LNCaP clone FGC (cell line): ENCODE measurements at places on chromosomes 2 and 18.

- no peak for DNase-seq
Observed at GRCh38 chr2:61456070-61456745, 14.7 kb downstream of the USP34 start.

DNA sequence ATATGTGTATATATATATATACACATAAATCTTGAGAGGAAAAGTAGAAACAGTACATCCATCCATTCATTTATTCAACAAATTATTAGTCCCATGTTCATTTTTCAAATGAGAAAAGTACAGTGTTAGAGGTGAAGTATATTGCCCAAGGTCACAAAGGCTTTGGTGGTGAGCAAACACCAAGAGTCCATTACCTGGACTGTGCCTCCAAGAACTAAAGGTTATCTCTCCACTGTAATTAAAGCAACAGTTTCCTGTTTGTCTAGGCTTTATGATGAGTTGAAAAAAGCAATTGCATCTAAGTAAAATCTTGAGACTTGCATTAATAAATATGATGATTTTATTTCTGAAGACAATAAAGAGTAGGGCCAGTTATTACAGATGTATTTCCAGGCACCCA lies 44.7 kb upstream of the EPB41L3 start:
- DNase-seq, result no peak

GRCh38 chr2:120798567-120799247 lies 63.0 kb downstream of the GLI2 start:
- no peak for DNase-seq

DNA sequence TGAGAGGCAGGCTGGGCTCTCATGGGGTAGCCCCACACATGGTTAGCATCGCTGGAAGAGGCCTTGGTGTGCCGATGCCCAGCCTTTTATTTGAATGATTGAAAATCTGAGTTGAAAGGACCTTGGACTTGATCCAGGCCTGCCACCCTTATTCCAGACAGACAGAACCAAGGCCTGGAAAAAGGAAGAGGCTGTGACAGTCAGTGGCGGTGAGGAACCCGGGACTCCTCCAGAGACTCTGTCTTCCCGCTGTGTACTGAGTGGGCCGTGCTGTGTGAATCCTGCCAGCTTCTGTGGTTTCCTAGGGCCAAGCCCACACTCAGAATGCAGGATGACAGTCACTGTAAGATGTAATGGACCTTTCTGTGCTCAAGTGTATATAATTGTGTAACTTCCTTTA lies 218.5 kb downstream of the LDLRAD4 start:
- no peak for DNase-seq

DNA sequence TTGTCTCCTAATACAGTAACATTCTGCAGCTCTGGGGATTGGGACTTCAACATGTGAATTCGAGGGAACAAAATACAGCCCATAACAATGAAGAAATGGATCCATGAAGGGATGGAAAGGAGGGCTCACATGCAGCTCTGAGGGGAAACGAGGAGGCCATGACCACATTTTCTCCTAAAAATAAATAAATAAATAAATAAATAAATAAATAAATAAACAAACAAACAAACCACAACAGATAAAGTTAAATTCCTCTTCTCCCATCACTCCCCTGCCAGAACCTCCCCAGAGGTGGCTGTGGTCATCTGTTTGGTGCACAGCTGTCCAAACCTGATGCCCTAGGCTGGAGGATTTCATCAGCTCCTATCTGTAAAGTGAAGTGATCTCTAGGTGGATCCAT lies 42.7 kb downstream of the MAL start:
- no peak for DNase-seq

DNA sequence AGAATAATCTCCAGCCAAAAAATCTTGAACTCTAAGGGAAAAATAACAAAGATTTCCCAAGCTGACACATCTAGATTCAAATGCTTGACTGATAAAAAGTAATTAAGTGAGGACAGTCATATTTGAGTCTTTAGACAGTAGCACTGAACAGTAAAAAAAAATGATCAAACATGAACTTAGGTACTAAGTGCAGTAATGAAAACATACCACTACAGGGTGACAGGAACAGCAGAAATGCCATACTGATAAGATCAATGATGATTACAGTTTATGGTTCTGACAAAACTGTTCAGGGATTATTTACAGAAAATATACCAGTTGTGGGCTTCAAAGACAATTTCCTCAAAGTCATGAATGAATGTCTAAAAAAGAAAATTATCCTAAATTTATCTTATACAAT lies 80.3 kb downstream of the OSBPL1A start:
- DNase-seq, result no peak

GRCh38 chr2:217489145-217489960 lies 513.4 kb downstream of the TNS1 start:
- DNase-seq, result no peak

DNA sequence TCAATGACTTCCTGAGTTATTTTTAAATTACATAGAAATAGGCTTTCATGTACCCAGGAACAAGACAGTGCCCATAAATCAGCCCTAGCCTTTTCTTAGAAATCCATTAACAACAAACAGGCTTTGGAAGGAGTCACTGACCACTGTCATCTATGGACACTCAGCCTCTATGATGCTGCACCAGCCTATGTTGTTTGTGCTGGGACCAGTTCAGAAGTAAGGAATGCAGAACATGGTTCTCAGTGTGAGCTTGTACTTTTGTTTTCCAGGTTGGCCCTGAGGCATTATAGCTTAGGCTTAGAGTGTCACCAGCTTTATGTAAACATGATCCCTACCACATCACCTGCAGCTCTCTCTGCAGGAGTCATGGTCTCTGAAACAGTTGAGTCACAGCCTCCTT lies 335.7 kb upstream of the CDH7 start:
- no peak for DNase-seq

- no peak for DNase-seq
Observed at GRCh38 chr2:62334009-62334408, 138.1 kb downstream of the B3GNT2 start.

DNA sequence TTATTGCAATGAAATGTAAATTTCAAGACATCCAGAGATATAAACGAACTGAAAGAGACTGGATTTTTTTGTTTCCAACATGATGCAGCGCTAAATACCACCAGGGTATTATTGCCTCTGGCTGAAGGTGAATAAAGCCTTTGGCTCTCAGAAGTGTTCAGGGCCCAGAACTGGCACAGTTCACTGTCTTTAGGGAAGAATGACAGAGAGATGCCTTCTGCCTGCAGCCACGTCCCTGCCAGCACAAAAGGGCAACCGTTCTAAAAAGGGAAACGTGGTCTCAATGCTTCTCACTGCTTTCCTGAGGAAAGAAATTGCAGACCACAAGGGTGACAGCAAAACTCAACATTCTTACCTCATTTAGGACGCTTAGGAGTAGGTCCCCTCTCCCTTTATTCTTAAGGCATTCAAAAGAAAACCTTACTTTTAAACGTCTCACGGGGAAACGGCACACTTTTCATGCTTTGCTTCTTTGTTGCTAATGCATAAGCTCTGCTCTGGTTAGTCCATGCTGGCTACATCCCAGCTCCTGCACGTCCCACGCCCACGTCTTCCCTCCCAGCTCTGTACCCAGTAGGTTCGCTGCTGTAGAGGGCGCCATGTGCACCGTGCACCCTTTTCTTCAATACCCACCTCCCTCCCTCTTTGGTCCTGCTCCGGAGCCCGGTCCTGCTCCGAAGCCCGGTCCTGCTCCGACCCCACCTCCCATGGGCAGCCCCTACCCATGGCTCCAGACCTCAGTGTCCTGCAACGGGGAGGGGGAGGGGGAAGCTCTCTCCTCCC lies 171.0 kb downstream of the HRH4 start:
- DNase-seq, result no peak

DNA sequence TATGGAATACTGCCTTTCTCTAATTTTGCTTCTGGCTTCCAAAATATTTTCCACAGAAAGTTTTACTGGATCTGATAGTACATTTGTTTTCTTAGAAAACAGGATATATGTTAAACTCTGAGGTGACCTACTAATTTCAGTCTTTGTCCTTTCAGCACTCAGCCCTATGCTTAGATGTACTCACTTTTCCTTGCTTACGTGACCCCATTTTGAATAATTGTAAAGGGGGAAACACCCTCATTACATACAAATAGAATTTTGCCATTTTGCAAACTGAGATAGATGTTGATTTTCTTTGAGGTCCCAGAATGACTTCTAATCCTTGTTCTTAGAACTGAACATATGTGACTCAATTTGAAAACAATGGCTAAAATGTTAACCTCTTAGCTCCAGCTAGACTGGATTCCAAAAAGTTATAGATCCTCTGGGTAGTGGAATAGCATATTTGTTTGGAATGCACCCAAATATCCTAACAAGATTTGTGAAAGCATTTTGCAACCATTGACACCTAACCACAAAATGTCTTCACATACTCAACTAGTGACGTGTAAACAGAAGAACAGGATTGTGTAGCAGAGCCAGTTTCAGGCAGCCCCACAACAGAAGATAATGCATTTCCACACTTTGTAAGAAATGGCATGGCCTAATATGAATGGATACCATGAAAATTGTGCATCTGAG lies 44.8 kb upstream of the EHBP1 start:
- no peak for DNase-seq

DNA sequence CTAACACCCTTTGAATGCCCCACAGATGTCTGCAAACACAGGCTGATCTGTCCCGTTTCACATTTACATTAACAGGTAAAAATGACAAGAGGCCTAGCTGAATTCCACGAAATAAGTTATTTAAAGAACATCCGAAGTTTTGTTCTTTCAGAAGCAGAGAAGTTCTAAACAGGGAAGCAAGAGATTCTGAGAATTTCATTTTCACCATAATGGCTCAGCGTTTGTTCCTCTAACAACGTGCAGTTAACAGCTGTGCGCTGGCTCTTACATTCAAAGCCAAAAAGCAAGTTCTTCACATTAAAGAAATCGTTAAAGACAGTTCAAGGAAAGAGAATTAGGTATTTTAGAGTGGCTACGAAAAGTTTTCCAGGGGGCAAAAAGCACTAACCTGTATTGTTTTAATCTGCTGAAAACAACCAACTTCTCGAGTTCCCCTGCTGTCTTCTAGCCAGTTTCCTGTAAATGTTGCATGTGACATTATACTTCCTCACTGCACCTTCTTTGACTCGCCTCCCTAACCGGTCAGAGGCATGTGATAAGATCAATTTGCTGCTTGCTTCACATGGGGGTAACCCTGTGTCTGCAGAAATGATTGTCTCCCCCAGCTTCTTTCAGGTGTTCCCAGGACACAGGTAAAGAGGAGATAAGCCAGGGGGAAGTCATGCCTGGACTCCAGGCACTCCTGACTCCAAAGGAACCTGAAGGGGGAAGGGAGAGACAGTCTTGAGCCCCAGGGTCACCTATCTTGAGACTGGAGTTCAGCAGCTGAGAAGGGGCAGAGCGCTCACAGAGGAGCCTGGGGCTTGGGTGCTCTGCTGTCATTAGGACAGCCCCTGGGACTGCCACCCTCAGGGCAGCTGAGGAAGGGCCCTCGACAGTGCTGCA lies 36.8 kb upstream of the WIPF1 start:
- no peak for DNase-seq

DNA sequence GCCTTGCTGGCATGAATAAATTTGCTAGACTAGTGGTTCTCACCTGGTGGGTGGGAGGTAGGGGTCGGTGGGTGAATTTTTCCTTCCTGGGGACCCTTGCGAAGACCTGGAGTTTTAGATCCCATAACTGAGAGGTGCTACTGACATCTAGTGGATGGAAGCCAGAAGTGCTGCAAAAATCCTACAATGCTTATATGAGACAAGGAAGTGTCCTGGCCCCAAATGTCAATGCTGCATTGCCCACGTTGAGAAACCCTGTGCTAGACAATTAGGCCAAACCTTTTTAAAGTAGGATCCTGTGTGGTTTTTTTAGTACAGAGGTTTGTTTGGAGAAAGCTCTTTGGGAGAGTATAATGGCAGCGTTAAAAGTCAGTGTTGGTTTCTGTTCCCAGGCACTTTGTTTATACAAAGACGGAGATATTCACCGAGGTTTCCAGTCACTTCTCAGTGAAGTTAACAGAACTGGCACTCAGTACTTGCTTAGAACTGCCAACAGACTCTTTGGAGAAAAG lies 9.6 kb downstream of the SERPINB8 start:
- DNase-seq, result peak; percentile 37

DNA sequence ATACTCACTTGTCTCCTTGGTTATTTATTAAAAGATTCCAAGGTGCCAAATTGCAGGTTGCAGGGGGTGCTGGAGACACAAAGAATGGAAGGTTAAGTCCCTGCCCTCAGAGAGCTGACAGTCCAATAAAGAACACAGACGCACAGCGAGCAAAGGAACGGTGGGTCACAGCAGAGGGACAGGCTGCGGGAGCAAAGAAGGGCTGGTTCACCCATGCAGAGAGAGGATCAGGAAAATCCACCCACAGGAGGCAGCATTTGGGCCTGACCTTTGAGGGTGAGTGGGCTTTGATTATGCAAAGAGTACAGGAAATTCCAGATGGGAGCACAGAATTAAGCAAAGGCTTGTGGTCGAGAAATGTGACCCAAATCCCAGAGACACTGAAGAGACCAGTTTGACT lies 45.0 kb downstream of the ZBTB7C start:
- DNase-seq, result no peak

- DNase-seq, result no peak
Observed at GRCh38 chr2:136286423-136286822, 168.5 kb upstream of the CXCR4 start.

DNA sequence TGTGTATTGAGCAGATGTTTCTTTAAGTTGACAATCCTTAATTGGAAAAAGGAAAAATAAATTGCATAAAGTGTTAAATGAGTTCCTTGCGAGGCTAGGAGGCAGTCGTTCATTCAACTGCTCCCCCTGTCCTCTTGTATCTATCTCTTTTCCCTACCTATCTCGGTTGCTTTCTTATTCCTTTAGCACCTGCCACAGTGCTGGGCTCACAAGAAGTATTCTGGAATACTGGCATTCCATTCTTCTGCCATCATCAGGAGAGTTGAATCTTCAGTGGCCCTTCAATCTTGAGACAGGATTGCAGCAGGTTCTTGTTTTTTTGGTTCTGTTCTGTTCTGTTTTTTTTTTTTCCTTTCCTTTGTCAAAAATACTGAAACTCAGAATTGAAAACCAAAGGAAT lies 143.1 kb upstream of the AQP4 start:
- no peak for DNase-seq
